Fibroblast of skin of back (primary cell): ENCODE measurements at places on chromosomes 11 and 22.
A peak's percentile ranks its signal among the peaks of the same experiment; 100 is the strongest.

DNA sequence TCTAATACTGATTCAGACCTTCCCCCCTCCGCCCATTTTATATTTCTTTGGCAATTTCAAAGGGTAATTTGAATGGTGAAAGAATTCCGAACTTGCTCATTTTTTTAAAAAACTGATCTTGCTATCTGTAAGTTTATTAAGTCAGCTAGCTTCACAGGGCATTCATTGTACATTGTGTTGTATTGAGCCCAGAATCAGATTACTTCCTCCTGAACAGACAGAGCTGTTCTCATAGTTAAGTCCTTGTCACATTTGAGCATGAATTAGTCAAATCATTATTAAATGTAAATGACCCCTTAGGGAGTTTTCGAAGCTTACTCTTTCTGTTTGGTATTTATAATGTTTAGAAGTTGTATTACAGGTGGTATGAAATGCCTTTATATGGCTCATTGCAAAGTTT is 34.4 kb downstream of the CYP2R1 start:
- DNase-seq: no peak

GRCh38 chr11:13577881-13578280 is 82.1 kb upstream of the PTH start:
- no peak for DNase-seq

DNA sequence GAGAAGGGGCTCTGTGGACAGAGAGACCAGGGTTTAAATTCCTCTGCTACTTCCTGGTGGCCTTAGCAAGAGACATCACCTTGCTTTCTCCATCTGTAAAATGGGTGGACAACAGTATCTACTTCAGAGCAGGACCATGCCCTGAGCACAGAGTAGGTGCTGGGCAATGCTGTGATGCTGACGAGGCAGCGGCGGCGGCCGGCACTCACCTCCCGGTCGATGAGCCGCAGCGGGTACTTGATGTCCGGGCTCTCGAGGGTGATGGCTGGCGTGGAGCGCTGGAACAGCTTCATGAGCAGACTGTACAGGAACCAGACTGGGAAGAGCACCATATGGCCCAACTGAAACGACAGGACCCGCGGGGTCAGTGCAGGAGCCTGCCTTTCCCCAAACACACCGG is 3.9 kb downstream of the ATP5MGL start:
- no peak for DNase-seq

DNA sequence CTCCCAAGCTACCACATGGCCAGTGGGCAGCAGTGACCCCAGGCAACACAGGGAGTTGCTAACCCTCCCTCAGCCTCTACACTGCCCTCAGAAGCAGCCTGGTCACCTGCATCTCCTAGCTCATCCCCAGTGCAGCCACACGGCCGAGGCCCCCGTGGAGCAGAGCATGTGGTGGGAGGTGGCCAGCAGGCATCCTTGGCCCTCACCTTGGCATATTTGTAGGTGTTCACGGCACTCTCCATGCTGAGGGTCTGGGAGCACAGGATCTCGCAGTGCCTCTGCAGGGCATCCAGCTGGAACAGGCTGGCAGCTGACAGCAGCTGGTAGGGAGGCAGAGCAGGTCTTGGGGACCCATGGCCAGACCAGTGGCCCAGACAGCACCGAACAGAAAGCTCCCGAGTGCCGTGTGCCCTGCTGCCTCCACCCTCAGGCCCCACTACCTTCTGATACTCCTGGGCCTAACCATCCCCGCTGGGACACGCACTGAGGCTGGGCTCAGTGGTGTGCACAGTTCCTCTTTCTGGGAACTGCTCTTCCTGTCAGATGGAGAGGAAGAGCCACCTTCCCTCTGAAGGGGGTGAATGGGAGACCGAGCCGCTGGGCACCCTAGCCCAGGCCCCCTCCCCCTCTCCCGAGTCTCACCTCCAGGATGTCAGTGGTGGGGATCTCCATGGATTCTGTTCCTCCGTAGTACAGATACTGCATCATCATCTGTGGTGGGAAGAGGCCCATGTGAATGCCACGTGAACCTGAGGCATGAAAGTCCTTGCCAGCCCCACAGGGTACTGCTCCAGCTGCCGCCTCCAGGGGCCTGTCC is 48.8 kb downstream of the NAT10 start:
- no peak for DNase-seq

DNA sequence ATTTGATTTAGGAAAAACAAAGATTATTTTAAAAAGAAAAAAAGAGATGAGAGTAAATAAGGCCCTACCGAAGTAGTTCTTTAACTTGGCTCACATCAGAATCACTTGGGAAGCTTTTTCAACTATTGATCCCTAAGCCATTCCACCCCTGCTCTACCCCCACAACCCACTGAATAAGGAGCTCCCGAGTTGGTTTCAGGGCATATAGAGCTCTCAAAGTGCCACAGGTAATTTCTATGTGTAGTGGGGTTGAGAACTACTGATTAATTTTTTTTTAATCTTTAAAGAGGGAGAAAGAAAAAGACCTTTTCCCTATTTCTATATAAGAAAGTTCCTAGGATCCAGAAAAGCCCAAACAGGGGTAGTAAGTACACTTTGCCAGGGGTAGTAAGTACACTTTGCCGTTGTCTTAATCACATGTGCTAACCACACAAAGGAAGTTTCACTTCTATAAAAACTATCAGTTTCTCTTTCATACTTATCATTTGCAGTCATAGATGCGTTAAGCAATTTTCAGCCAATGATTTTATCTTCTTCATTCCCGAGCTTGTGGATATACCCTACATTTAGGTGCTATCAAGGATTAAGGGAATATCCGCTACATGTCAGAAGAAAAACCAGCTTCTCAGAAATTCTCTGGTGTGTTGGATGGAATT is 108.4 kb upstream of the ZC3H12C start:
- no peak for DNase-seq

DNA sequence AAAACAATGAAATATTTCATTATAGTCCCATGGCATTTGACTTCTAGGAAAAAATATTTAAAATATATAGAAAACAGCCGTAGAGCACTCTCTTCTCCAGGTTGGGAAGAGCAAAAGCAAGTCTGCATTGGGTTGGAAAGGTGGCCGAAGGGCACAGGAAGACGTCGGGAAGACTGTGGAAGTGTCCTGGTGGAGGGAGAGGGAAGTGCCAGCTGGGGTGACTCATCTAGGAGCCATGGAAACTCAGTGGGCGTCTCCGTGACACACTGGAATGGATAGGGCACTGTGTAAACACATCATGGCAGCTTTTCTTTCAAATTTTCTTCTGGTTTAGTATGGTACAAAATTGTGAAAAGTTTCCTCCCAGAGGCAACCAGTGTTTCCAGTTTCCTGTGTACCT is 12.7 kb downstream of the GTPBP1 start:
- DNase-seq: peak; percentile 85
